Motor neuron (in vitro differentiated cells): ENCODE measurements at places on chromosomes 13 and 19.

DNA sequence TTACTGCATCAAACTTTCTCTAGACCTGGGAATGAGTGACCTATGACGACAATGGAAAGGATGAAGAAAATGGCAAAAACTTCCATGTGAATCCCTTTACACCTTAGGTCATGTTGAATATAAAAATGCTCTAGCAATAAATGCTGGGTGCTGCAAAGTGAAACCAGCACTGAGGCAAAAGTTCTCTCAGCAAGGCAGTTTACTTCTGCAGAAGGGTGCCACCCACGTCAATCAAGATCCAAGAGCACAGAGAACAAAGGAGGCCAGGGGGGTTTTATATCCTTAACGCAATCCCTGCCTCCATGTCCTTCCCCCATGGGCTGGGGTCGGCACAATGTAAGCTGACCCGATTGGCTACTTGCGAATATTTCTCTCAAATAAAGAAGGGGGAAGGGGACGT is 38.7 kb downstream of the ZNF333 start:
- no peak for ATAC-seq

DNA sequence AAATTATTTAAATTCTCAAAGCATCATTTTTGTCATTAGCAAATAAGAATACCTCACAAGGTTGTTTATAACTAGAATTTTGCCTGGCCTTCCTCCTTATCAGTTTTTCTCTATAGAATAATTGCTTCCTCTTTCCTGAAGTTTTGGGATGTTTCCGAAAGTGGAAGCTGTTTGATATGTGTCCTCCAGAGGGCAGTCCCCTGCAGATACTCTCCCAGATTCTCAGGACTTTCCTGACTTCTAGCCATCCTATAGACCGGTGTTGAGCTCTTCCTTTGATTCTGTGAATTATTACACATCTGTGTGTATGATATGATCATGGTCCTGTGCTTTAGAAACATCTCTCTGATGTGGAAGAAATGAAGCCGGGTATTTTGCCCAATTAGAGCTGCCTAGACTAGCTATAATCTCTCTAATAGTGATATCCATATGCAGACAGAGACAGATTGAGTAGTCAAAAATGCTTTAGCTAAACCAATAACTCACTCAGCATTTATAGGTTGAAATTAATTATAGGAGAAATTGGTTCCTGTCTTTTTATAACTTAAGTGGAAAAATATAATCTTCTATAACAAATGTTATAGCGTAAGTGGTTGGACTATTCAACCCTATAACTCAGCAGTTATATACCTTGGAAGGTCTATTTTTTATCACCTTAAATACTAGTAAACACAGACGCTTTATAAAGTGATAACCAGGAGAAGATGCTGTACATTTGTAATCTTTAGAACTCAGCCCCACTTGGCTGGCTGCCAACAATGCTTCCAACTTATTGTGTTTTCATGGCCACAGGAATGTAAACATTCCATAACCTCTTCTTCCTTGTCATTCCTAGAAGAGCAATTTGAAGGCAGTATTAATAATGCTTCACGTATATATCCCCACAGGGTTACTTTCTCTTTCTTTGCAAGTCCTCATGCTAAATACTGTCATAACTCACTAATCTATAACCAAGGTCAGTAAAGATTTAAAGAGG is 201.0 kb upstream of the RXFP2 start:
- ATAC-seq: no peak

DNA sequence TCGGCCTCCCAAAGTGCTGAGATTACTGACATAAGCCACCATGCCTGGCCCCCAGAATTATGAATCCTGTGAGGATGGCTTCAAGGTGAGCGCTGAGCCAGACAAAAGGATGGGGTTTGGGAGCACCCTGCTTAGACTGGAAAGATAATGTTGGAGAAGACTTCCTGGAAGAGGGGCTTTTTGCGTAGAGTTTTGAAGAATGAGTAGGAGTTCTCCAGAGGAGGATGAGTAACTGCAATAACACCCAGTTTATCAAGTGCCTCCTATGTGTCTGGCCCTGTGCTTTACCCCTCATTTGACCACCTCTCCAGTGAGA is 641 bp upstream of the GDF15 start:
- ATAC-seq: no peak

DNA sequence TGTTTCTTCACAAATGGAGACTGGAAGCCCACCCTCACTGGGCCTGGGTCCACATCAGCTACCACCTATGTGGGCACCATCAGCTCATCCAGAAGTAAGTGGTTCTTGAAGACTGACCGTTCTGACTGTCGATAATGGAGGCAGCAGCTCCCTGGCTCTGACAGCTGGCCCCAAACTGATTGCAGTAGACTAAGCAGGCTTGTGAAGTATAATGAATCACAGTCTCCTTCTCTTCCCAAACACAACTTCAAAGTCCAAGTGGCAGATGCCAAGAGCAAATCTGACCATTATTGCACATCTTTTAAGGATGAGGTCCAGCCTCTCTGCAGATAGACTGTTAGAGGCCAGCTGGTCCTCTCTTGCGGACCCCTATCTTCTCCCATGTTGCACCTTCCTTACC is 574.4 kb upstream of the KLF12 start:
- ATAC-seq: no peak

GRCh38 chr19:29779921-29780320 is 31.9 kb upstream of the CCNE1 start:
- ATAC-seq: no peak

DNA sequence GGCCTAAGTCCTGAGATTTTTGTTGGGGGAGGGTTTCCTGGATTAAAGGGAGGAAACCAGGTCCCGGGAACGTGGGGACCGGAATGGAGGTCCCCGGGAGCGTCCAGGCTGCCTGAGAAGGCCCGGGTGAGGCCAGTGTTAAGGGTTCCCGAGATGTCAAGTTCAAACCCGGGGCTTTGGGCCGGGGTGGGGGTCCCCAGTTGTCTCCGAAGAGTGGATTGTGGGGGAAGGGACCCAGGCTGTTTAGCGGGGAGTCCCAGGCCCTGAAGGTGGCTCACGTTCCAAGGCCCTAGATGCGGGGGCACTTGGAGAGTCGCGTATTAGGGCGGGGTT is 262 bp downstream of the COX7A1 start:
- ATAC-seq: no peak

DNA sequence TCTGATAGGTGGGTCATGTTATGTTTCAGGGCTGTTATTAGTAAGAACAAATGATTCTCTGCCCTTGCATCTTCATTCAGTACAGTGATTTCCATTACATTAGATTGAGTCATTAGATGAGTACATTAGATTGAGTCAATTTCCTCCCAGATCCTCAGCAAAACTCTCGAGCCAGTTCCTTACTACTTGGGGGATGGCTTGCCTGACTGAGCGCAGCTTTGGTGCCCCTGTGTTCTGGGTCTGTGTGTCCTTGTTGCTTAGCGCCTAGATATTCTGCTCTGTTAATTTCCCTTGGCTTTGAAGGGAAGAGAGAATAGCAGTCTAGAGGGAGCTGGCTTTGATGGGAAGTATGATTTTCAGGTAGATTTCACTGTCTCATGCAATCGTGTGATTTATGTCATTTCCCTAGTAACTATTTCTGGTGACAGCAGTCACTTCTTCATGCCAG is 19.1 kb upstream of the SCEL start:
- ATAC-seq: peak; percentile 81

DNA sequence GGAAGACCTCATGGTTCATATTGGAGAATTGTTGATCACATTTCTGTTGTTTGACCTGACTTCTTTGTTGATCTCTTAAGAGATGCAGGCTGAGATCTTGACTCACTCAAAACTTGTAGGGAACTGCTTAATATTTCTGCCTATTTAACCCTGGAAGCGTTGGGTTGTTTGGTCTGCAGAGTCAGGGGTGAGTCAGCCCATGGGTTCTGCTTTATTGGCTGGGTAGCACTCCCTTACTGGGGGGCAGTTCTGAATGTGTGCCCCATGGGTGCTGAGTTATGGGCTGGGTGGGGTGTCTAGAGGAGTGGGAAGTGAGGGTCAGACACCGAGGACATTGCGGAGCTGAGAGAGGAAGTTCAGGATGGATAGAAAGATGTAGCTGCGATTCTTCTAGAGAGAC is 87.9 kb downstream of the LRCH1 start:
- ATAC-seq: no peak

DNA sequence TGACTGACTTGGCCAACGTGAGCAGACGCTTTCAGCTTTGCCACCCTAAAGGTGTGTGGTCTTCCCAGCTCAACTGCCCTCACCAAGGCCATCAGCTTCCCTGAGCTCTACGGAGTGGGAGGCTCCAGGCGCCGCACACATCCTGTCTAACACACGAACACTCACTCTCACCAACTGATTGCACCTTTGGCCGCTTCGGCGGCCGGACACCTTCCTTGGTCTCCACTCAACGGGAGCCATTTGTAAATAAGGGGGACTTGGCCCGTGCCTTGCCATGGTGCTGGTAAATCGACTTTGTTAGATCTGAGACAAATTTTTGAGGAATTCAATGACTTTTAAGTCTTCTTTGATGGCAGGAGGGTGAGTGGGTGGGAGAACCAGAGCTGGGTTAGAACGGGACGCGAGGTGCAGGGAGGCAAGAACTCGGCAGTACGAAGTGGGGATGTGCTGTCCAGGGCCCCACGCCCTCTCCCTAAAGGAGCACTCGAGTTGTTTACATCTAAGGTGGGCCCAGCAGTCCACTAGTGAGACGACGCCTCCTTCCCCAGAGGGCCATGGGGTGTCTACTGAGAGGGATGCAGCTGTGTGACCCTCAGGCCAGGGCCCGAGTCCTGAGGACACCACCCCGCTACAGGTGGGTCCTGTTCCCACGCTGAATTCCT is 4.4 kb downstream of the C13orf46 start:
- no peak for ATAC-seq

DNA sequence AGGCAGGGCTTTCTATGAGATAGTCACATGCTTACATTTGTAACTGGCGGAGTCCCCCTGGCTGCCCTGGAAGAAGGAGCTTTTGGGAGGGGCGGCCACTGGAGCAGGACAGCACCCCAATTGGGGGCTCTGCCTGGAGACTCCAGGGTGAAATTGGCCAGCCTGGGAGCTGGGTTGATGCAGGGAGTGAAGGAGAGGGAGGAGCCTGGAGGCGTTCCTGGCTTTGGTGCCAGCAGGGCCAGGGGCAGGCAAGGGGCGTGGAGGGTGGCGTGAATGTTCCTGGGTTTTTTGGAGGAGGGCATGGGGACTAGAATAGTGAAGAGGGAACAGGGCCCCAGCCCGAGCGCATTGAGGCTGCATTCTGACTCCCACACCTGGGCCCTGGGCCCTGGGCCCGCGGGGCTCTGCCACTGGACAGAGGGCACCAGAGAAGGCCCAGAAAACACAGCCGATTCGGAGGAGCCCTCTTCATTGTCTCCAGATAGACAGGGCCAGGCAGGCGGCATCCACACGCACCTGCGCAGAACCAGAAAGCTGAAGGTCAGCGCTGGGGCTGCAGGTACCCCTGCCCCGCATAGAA is 29.5 kb downstream of the COMP start:
- peak; percentile 17 for ATAC-seq

DNA sequence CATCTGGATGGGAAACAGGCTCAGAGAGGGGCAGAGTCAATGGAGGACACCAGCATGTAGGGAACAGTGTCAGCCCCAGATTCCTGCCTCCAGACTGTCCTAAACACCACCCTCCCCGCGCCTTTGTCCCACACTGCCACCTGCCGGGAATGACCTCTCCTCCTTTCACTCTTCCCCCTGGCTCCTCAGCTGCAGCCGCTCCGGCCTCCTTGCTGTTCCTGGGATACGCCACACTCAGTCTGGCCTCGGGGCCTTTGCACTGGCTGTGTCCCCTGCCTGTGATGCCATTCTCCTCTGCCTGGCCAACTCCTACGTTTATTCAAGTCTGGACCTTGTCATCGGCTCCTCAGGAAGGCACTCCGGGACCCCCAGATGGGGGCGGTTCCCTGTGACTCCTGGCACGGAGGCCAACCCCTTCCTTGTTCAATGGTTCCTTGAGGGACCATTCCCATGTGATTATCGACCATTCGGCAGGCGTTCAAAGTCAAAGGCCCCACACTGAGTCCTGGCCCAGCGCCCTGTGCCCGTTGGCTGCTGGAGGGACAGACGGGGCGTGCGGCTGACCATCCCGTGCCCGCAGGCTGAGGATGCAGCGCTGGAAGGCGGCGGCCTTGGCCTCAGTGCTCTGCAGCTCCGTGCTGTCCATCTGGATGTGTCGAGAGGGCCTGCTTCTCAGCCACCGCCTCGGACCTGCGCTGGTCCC is 15.8 kb downstream of the FUT6 start:
- ATAC-seq: no peak

DNA sequence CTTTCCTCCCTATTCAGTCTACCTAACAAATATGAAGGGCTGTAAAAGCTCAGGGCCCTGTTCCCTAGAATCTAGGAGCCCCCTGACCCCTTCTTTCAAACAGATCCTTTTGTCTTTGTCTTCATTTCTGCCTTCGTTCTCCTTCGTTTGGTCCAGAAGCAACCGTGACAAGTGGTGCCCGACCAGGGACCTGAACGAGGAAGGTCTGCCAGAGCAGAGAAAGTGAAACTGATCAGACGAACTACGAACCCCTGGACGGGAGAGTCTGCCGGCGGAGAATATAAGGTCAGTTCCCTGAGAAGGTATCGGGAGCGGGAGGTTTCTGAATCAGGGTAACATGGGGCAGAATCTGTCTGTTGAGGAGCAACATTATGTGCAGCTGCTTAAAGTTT is 751 bp downstream of the ERVK3-1 start:
- no peak for ATAC-seq

DNA sequence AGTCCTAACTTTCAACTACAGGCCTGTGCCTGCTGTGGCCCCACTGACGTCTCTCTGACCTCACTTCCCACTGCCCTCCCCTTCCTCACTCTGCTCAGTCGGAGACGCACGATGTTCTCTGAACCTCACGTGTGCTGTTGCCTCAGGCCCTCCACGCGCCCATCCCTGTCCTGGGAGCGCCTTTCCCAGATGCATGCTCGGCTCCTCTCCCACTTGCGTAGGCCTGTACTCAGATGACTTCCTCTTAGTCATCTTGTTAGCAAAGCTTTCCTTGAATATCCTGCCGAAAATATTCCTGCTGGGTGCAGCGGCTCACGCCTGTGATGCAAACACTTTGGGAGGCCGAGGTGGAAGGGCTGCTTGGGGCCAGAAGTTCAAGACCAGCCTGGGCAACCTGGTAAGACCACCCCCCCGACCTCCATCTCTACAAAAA is 9.3 kb upstream of the SYT5 start:
- ATAC-seq: peak; percentile 96

DNA sequence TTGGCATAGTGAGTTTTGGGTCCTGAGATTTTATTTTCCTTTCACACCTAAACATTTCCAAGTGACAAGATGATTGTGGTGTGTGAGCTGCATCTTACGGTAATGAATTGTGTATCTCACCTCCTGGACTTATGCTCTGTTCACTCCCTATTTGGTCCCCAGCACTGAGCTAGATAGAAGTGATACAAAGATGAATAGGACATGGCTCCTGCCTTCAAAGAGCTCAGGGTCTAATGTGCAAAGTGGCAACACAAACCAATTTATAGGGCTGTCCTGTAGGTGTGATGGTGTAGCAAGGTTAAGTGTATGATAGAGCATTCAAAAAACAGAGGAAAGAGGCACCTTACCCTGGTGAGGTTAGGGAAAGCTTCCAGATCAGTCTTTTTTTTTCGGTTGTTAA is 17.6 kb upstream of the TNFRSF19 start:
- no peak for ATAC-seq

GRCh38 chr13:93628136-93628797 is 401.7 kb downstream of the GPC6 start:
- no peak for ATAC-seq
